ENCODE measurements at places on chromosomes 13 and 19. TPM values are rescaled to one million over a fixed set of nuclear protein-coding genes. Genes with fewer than 3 reads are reported as not detected.

- no peak for DNase-seq
These were observed 1.1 kb downstream of the NLRP13 start for GRCh38 chr19:55930996-55931515.

GRCh38 chr19:42191330-42191729, 26.1 kb downstream of the DEDD2 start:
- DNase-seq: no peak

- DNase-seq: no peak
These were observed 10.0 kb upstream of the NDUFS7 start for GRCh38 chr19:1373534-1374249.

- peak; percentile 93 for DNase-seq
These were observed 659 bp downstream of the ERF start for GRCh38 chr19:42254089-42254849.

GRCh38 chr13:30341815-30342570, 34.6 kb upstream of the KATNAL1 start:
- no peak for DNase-seq

C19orf38 gene
- total RNA-seq: 26.2 TPM
